ENCODE measurements at places on chromosomes 7 and 10. TPM values are rescaled to one million over a fixed set of nuclear protein-coding genes. Genes with fewer than 3 reads are reported as not detected.

DNA sequence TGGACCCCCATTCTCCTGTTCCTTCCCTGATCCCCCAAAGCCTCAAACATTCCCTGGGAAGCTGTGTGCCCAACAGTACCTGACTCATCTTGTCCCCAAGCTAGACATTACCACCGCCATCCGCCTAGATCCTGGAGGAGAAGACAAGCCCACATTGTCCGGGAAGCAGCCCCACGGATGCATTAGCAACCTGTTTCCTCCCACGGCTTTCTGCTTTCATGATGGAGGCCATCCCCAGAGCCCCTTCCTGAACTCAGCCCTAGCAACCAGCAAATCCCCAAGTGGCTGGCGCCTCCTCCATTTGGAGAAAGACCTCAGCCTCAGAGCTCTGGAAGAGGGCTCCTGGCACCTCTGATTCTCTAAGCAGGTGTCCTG, 2.3 kb upstream of the SLC29A3 start:
- DNase-seq: no peak
- peaks cover 13% of the 10 kb centered on the region for H3K4me1 ChIP-seq
- H3K4me3 ChIP-seq: no peak overlapping the region
- no peaks in the 10 kb centered on the region for H3K36me3 ChIP-seq
- H3K27me3 ChIP-seq: peaks cover 6% of the 10 kb centered on the region

DNA sequence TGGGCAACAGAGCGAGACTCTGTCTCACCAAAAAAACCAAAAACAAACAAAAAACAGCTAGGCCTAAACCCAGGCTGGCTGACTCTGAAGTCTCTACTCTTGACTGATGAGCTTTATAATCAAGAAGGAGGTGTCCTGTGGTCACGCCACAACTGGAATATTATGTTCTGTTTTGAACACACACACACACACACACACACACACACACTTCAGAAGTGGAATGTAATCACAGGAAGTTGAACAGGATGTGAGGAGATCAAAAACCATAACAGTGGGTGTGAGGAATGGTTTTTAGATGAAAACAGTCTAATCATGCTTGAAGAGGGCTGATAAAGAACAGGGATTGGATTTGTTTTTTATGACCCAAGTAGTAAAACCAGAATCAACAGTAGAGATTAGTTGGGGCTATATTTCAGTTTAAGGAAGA, 51.1 kb upstream of the IL6 start:
- peaks cover 94% of the 10 kb centered on the region for H3K4me1 ChIP-seq
- peak overlapping the region; percentile 92 for H3K27ac ChIP-seq
- H3K27me3 ChIP-seq: no peaks in the 10 kb centered on the region
- peak overlapping the region; percentile 47 for H3K4me3 ChIP-seq

The RARRES2 gene
- not detected for total RNA-seq

GRCh38 chr7:127794136-127794535, 142.1 kb downstream of the SND1 start:
- H3K27me3 ChIP-seq: no peaks in the 10 kb centered on the region
- DNase-seq: no peak
- H3K4me1 ChIP-seq: peaks cover 29% of the 10 kb centered on the region
- H3K4me3 ChIP-seq: no peak overlapping the region

The FRAT2 gene
- 10.9 TPM for total RNA-seq

- H3K4me1 ChIP-seq: no peaks in the 10 kb centered on the region
- H3K27me3 ChIP-seq: no peaks in the 10 kb centered on the region
- H3K4me3 ChIP-seq: no peak overlapping the region
- no peak overlapping the region for H3K27ac ChIP-seq
- H3K36me3 ChIP-seq: no peaks in the 10 kb centered on the region
- DNase-seq: no peak
Measured at GRCh38 chr7:78684201-78684600, 769.3 kb downstream of the MAGI2 start.

DNA sequence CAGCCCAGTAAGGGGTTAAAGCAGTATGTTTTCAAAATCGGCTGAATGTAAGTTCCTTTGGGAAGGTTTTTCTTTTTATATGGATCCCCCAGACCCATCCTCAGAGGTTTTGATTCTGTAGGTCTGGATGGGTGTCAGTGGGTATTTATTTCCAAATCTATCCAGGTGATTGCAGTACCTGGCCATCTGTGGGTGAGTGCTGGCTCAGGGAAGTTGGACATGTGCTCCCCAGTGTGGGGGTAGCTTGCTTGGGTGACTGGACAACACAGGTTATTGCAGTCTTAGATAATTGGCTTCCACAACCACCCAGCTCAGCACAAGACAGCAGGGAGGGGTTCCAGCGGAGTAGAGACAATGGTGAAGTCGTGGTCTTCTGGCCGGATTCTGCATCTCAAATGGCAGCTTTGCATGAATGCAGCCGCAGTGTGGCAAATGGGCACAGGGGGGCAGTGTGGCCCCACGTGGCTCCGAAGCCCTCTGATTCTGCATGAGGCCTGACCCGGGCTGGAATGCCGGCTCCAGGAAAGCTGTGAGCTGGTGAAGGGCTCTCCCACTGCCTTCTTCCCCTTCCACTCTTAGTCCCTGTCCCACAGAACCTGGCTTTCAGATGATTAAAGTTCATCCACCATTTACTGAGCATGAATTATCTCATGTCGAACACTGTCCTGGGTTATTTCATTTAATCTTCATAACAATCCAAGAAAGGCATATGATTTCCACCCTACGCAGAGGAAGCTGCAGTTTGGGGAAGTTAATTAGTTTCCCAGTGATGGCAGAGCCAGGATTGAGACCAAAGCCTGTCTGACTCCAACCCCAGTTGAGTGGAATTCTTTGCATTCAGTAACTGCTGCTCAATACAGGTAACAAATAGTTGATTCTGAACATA, 64.5 kb upstream of the SYPL1 start:
- H3K27ac ChIP-seq: no peak overlapping the region
- no peak overlapping the region for H3K4me3 ChIP-seq
- H3K27me3 ChIP-seq: peaks cover 4% of the 10 kb centered on the region
- peak; percentile 64 for DNase-seq
- H3K4me1 ChIP-seq: peaks cover 11% of the 10 kb centered on the region

The TRIM50 gene
- total RNA-seq: not detected

DNA sequence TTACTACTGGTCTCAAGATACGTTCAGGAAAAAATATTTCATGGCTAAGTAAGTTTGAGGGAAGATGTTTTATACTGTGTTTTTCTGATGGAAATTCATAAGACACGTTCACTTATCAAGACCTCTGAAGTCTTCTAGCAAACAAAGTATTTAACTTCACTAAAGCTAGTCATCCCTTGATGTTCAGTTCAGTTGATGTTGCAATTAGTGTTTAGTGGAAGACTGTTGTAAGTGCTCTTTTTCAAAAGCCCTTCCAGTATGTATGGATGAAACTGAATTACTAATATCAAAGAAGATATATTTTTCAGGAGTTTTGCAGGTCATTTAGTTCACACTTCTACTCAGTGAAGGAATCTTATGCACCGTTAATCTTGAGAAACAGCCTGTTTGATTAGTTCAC, 25.1 kb downstream of the CUL1 start:
- no peak for DNase-seq
- no peak overlapping the region for H3K27ac ChIP-seq
- H3K4me1 ChIP-seq: peaks cover 85% of the 10 kb centered on the region
- no peak overlapping the region for H3K4me3 ChIP-seq
- no peaks in the 10 kb centered on the region for H3K27me3 ChIP-seq

- no peak overlapping the region for H3K27ac ChIP-seq
- peaks cover 5% of the 10 kb centered on the region for H3K27me3 ChIP-seq
- no peak overlapping the region for H3K4me3 ChIP-seq
- H3K4me1 ChIP-seq: no peaks in the 10 kb centered on the region
- DNase-seq: no peak
- no peaks in the 10 kb centered on the region for H3K36me3 ChIP-seq
Measured at GRCh38 chr7:36810489-36810888, 86.2 kb upstream of the AOAH start.

- no peak overlapping the region for H3K4me3 ChIP-seq
- H3K4me1 ChIP-seq: no peaks in the 10 kb centered on the region
- H3K27ac ChIP-seq: no peak overlapping the region
- H3K36me3 ChIP-seq: no peaks in the 10 kb centered on the region
- peaks cover 2% of the 10 kb centered on the region for H3K27me3 ChIP-seq
- no peak for DNase-seq
Measured at GRCh38 chr10:44985175-44985681, 6.6 kb upstream of the DEPP1 start.

The CYP26C1 gene
- 0.15 TPM for total RNA-seq

The PIK3AP1 gene
- 157 TPM for total RNA-seq

DNA sequence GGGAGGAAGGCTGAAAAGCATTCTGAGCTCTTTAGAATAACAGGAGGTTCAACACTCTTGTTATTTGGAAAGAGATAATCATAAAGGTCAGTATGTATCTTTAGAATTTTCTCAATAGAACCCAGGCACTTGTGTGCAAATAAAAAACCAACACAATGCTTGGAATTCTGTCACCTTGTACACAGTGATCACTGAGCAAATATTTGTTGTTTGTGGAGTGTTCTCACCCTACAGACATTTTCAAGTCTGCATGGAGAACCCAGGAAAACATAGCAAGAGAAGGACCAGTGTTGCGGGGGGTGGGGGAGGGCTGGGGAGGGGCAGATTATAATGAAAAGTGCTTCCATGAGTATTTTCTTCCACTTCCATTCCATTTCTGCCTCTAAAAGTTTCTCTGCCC, 87.4 kb downstream of the FAM107B start:
- H3K27me3 ChIP-seq: no peaks in the 10 kb centered on the region
- no peak overlapping the region for H3K27ac ChIP-seq
- H3K36me3 ChIP-seq: no peaks in the 10 kb centered on the region
- DNase-seq: no peak

The EIF4H gene
- 280 TPM for total RNA-seq

DNA sequence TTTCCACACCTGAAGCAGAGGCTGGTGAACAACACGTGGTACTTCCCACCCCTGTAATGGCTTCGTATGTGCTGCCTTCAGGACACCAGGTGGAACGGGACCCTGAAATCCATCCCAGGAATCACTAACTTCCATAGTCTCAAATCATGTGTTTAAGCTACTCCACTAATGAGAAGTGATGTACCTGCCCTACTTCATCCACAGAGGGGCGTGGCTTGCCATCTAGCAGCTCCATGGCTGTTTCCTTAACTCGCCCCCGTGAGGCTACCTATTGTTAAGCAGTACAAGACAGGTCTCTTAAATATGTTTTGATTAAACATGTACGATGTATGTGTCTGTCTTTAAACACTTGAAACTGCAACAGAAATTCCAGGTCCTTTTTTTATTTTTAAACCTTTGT, 31.8 kb downstream of the ARL3 start:
- no peaks in the 10 kb centered on the region for H3K27me3 ChIP-seq
- no peak for DNase-seq
- H3K27ac ChIP-seq: no peak overlapping the region
- H3K4me3 ChIP-seq: no peak overlapping the region

DNA sequence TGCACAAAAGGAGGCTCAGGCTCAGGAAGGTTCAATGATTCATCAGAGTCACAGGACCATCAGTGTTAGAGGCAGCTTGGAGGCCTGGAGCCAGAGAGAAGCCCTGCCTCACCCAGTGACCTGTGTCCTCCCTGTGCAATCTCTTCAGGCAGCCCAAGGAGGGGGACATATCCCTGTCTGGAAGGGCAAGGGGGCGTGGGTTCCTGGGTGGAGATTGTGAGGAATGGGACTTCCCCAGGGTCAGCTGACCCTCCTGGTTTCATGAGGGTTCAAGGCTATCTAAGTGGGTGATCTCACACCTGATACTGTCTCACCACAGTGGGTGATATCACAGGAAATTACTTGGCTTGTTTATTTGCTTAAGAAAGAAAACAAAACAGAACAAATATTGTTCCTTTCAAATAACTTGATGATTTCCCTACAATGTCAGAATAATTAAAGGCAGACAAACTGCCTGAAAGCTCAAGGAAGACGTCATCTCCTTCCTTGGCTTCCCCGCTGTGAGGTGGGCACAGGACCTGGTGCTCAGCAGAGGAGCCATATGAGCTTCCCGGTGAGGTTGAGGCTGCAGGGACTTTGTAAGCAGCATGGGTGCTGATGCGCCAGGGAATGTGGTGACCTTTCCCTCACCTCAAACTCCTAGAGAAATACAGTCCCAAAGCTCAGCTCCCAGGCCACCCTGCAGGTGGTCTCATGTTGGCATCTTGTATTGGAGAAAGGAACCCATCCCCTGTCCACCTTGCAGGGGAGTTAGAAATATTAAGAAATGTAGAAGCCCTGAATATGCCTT, 763.2 kb downstream of the GRID1 start:
- H3K27me3 ChIP-seq: peaks cover 1% of the 10 kb centered on the region
- H3K27ac ChIP-seq: no peak overlapping the region
- H3K36me3 ChIP-seq: no peaks in the 10 kb centered on the region

DNA sequence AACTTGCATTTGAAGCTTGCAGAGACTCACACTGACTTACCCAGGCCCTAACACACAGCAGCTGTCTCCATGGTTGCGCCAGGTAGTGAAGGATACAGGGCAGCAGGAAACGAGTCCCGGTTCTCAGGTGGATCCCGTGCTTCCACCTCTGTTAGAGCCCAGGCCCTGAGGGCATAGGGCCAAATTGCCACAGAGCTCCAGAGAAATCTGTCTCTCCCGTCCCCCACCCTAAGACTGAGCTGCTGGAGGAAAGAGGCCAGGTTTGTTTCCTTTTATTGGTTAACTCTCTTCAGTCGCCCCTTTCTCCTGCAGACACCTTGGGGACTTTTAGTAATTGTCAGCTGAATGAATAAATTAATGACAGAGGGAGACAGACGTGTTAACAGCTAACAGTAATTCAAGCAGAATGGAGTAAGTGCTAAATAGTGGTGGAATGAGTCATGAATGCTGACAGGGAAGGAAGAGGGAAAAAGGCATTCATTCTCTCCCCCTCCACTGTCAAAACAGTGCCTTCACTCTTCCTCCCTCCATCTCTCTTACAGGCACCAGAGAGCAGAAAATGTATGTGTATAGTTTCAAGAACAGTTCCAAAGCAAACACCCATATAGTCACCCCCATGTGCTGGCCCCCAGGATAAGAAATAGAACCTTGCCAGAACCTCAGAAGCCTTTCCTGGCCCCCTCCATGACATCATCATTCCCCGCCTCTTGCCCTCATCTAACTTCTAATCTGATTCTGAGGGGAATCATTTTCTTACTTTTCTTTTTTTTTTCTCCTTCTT, 16.8 kb upstream of the DLG5 start:
- H3K27me3 ChIP-seq: peaks cover 10% of the 10 kb centered on the region
- no peaks in the 10 kb centered on the region for H3K4me1 ChIP-seq
- DNase-seq: no peak
- no peaks in the 10 kb centered on the region for H3K36me3 ChIP-seq
- H3K4me3 ChIP-seq: no peak overlapping the region

DNA sequence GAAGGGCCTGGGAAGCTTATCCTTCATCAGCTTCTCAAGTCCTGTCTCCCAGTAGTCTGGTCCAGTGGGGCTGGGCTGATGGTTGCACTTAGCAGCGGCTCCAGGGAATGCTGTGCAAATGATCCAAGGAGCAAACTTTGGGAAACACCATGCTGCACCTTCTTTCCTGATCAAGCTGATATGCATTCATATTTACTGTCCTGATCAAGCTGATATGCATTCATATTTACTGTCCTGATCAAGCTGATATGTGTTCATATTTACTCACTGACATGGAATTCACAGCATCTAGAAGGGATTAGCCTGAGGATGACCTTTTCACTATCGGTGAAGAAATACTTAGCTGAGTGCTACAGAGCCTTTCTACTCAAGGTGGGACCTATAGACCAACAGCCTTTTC, 330.7 kb downstream of the BMPER start:
- no peaks in the 10 kb centered on the region for H3K36me3 ChIP-seq
- H3K4me3 ChIP-seq: no peak overlapping the region
- H3K27ac ChIP-seq: no peak overlapping the region
- H3K27me3 ChIP-seq: no peaks in the 10 kb centered on the region
- H3K4me1 ChIP-seq: no peaks in the 10 kb centered on the region
